ENCODE measurements at places on chromosomes 6 and 20.

- no peaks in the 10 kb centered on the region for H3K27me3 ChIP-seq
- peak; percentile 93 for DNase-seq
- H3K4me1 ChIP-seq = peaks cover 65% of the 10 kb centered on the region
- H3K27ac ChIP-seq = peak overlapping the region; percentile 98
Observed at GRCh38 chr6:142871910-142872331, 73.1 kb downstream of the HIVEP2 start.

- no peaks in the 10 kb centered on the region for H3K36me3 ChIP-seq
- H3K4me1 ChIP-seq = no peaks in the 10 kb centered on the region
- no peak overlapping the region for H3K4me3 ChIP-seq
- no peak overlapping the region for H3K27ac ChIP-seq
- 0 out of 2 replicates have a peak, but pooled peaks cover 7% of the 10 kb centered on the region for H3K27me3 ChIP-seq
- no peak for DNase-seq
Observed at GRCh38 chr6:46102123-46102522, 27.7 kb upstream of the ENPP4 start.

GRCh38 chr20:47441774-47442150 is 59.9 kb upstream of the NCOA3 start:
- no peak for DNase-seq
- no peak overlapping the region for H3K27ac ChIP-seq

DNA sequence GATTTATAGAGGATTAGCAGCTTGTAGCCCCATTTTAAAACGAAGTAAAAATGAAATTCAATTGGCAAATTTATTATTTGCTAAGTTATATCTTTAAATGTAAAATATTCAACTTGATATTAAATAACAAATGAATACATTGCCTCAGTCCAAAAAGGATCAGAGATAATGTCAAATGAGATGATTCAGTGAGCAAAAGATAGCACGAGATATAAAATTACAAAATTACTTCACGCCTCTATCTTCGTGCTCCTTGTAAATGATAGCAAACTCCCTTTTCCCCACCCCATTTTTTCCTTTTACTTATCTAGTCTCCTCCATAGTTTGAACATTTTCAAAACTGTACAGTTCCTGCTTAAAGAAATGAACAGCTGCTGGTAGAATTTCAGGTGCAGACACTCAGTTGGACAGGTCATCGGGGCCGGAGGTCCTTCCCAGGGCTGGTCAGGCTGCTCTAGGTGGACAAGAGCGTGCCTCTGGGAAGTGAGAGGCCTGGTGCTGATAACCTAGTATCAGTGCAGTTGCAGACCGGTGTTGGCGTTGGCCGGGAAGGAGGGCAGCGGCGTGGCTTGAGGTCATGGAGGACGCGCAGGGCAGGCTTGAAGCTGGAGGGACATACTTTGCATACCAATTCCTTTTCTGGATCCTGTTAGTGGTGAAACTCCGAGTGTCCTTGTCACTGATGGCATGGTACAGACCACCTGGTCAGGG is 83.9 kb downstream of the CDC5L start:
- DNase-seq = no peak
- H3K27ac ChIP-seq = no peak overlapping the region
- no peaks in the 10 kb centered on the region for H3K27me3 ChIP-seq
- no peak overlapping the region for H3K4me3 ChIP-seq
- no peaks in the 10 kb centered on the region for H3K36me3 ChIP-seq
- no peaks in the 10 kb centered on the region for H3K4me1 ChIP-seq

DNA sequence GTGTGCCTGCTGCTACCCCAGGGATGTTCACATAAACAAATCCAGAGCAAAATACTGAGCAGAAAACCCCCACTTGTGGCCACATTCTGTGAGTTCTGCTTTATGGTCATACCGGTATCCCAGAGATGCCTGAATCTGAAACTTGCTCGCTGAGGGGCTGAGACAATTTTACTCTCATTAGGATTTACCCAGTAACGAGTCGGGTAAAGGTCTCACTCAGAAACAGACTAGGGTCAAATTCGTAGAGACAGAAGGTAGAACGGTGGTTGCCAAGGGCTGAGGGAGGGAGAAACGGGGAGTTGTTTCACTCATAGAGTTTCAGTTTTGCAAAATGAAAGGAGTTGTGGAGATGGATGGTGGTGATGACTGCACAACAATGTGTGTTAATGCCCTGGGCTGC is 45.4 kb upstream of the NKX2-2 start:
- no peaks in the 10 kb centered on the region for H3K4me1 ChIP-seq
- no peak overlapping the region for H3K27ac ChIP-seq
- no peak for DNase-seq
- peaks cover 7% of the 10 kb centered on the region for H3K27me3 ChIP-seq

DNA sequence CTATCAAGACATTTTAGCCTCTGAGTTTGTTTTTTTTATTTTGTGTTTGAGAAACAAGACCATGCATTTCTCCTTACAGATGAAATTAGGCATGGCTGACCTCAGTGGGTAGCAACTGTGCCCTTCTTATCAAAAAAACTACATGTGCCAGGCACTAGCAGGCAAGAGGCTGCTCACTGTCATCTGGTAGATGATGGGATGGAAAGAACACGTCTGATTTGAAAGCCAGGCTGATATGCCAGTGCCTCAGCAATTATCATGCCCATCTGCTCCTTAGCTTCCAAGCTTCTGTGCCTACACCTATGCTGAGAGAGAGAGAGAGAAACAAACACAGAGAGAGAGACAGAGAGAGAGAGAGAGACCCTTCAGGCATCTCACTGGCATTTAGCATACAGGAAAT is 149.9 kb downstream of the C6orf118 start:
- no peak for DNase-seq
- no peak overlapping the region for H3K4me3 ChIP-seq
- H3K27me3 ChIP-seq = no peaks in the 10 kb centered on the region
- no peaks in the 10 kb centered on the region for H3K36me3 ChIP-seq
- H3K4me1 ChIP-seq = no peaks in the 10 kb centered on the region
- no peak overlapping the region for H3K27ac ChIP-seq

DNA sequence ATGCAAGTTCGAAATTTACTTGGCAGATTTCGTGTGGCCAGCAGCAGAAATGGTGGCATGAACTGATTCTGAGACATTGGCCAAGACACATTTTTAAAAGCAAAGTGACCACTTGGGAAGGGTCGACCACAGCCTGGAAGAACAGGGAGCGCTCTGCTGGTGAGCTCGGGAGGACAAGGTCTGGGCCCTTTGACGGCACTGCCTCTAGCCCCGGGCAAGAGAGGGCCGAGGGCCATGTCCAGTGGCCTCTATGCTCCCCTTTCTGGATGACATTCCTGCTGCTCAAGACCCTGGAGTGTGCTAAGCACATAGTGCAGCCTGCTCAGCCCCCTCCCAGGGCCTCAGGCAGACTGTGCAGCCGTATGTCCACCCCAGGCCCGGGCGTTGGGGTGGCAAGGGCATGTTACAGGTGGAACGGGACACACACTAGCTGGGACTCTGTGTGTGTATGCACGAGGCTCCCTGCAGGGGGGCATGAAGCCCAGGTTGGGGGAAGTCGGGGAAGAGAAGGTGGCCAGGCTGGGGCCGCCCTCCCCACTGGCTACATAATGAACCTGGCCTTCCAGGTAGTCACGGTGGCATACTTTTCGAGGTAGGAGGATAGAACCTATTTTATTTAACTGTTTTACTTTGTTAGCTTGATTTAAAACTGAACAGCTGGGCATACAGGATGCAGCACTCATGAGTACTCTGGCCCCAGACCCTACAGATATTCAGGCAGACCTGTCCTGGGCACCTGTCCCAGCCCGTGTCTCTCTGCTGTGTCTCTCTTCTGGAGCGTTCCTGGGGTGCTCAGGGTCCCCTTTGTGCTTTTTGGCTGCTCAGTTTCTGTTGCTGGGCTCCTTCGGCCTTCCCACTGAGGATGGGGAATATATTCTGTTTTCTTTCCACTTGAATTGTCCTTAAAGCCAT is 6.4 kb downstream of the SYNJ2 start:
- H3K36me3 ChIP-seq = no peaks in the 10 kb centered on the region
- no peak overlapping the region for H3K27ac ChIP-seq
- peaks cover 31% of the 10 kb centered on the region for H3K4me1 ChIP-seq
- no peak for DNase-seq
- H3K4me3 ChIP-seq = no peak overlapping the region

GRCh38 chr6:134216301-134217010 is 101.5 kb downstream of the SGK1 start:
- DNase-seq = no peak
- no peak overlapping the region for H3K4me3 ChIP-seq
- no peaks in the 10 kb centered on the region for H3K36me3 ChIP-seq
- no peaks in the 10 kb centered on the region for H3K27me3 ChIP-seq

GRCh38 chr6:9420316-9421015 is 985.1 kb upstream of the SLC35B3 start:
- no peak overlapping the region for H3K27ac ChIP-seq
- no peak overlapping the region for H3K4me3 ChIP-seq
- H3K36me3 ChIP-seq = no peaks in the 10 kb centered on the region

GRCh38 chr20:1062334-1063010 is 55.9 kb upstream of the PSMF1 start:
- DNase-seq = no peak
- H3K36me3 ChIP-seq = no peaks in the 10 kb centered on the region
- H3K27me3 ChIP-seq = peaks cover 8% of the 10 kb centered on the region

DNA sequence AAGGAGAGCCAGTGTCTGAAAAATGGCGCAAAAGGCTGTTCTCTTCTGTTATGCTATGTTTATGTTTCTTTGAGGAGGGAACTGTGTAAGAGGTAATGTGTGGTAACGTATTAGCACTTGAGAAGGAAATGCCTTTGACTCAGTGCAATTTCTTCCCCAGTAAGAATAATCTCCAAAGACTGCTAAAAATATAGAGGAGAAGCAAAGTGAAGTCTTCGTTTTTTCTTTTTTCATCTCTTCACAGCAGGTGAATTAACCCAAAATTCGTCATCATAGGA is 47.1 kb upstream of the IFNGR1 start:
- no peaks in the 10 kb centered on the region for H3K36me3 ChIP-seq
- H3K27ac ChIP-seq = no peak overlapping the region
- DNase-seq = no peak
- H3K27me3 ChIP-seq = peaks cover 23% of the 10 kb centered on the region
- H3K4me3 ChIP-seq = no peak overlapping the region

DNA sequence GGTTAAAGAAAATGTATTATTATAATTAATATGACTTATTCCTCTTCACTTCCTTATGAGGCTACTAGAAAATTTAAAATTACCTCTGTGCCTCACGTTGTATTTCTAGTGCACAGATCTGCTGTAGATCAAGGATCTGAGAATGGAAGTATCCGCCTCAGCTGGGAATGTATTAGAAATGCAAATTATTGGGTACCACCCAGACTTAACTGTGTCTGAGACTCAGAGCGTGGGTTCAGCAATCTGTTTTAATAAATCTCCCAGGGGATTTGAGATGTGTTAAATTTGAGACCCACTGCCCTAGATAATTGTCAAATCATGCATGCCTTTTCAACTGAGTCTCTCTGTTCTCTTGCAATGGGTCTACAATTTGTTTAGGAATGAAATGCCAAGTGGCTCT is 658.0 kb upstream of the NOX3 start:
- DNase-seq = no peak
- H3K27ac ChIP-seq = no peak overlapping the region
- H3K27me3 ChIP-seq = no peaks in the 10 kb centered on the region

Data from GM23248 (cell line).